ENCODE measurements at places on chromosomes 1 and 21.

GRCh38 chr1:41739061-41739955 is 179.4 kb downstream of the HIVEP3 start:
- peak; percentile 78 for DNase-seq

DNA sequence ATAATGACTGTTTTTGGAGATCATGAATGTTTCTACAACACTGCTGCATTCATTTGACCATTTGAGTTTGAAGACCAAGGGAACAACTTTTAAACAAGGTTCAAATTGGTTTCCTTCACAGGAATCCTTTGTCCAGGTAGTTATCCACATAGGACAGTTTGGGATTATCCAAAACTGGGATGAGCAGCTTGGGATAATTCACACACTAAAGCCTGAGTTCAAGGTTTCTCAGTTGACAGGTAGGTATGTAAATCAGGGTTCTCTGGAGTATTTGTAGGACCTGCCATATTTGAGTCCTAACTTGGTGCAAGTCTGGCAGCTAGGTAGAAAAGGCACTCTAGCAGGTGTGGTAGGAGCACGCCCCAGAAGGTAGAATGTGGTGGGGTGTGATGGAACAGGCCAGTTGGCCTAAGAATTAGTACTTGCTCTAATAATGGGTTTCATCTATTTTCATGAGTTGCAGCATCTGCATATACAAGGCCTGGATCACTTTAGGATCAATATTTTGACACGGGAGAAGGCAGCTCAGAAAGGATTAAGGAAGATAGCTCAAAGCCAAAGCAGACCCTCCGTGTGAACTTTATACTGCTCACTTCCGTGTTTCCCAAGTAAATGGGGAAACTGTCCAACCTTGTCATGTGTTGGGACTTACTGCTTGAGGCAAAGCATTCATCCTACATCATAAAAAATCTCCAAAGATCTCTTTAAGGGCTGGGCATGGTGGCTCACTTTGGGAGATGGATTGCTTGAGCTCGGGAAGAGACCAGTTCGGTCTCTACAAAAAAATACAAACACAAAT is 14.1 kb upstream of the RAB42 start:
- no peak for DNase-seq

- no peak for DNase-seq
These were observed 34.1 kb upstream of the EPS15 start for GRCh38 chr1:51552929-51553807.

DNA sequence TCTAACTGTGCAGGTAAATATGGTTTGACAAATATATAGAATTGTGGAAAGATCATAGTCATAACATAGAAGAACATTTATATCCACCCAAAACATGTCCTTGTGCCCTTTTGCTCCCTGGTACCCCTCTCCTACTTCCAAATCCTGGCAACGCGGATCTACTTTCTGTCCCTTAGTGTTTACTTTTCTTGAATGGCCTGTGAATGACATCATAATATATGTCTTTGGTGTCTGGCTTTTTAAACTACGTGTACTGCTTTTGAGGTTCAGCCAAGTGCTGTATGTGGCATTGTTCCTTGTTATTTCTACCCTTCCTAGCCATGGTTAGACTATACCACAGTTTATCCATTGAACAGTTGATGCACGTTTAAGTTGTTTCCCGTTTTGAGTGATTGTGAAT is 155.6 kb downstream of the SDCCAG8 start:
- no peak for DNase-seq

- no peak for DNase-seq
These were observed 163.0 kb downstream of the GRIK3 start for GRCh38 chr1:36871146-36871971.

GRCh38 chr1:29747196-29747595 is 510.9 kb downstream of the PTPRU start:
- DNase-seq = no peak

- no peak for DNase-seq
These were observed 337.5 kb upstream of the USP24 start for GRCh38 chr1:55552636-55553035.

GRCh38 chr1:68330391-68330790 is 98.1 kb upstream of the WLS start:
- DNase-seq = no peak

GRCh38 chr1:18926315-18927081 is 24.1 kb upstream of the ALDH4A1 start:
- DNase-seq = peak; percentile 53

DNA sequence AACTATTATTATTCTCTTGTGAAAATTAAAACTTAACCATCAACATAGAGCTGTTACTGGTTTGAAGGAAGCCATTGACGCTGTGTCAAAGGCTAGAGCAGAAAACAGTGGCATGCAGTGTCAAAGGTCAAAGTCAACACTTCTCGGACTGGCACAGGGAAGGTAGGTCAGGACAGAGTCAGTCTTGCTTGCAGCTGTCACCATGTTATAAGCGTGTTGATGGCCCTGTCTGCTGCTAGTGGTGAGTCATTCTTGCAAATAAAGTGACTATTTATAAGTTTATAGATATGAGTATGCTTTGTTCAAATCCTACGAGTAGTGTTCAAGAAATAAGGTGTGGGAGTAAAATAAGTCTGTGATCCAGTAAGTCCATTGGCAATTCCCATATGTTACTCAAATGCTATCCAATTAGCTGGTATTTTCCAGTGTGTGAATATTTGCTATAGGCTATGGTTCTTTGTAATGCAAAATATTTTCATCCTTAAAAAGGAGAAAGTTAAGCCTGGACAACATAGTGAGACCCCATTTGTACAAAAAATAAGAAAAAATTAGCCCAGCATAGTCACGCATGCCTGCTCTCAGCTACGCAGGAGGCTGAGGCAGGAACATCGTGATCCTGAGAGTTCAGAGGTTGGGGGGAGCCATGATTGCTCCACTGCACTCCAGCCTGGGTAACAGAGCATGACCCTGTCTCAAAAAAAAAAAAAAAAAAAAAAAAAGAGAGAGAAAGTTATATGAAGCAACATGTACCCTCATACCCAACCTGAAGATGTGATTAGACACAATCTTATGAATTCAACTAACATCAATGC is 26.3 kb upstream of the TINAGL1 start:
- no peak for DNase-seq

GRCh38 chr1:40130892-40131291 is 30.3 kb upstream of the RLF start:
- no peak for DNase-seq

DNA sequence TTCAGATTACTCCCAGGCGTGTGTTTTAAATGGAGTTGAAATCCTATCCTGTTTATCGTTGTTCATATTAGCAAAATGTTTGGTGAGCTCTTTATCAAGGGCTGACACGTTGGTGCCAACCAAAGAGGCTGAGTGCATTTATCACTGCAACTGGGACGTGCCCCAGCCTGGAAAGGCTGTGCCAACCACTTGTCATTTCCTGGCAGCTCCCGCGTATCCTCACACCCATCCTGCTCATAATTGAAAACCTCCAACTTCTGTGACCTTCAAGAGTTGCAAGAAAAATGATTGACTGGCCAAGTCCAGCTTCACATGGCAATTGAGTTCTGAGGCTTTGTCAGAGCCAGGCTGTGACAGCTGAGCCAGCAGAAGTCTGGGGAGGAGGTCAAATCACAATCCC is 43.7 kb upstream of the KCNA3 start:
- DNase-seq = no peak

DNA sequence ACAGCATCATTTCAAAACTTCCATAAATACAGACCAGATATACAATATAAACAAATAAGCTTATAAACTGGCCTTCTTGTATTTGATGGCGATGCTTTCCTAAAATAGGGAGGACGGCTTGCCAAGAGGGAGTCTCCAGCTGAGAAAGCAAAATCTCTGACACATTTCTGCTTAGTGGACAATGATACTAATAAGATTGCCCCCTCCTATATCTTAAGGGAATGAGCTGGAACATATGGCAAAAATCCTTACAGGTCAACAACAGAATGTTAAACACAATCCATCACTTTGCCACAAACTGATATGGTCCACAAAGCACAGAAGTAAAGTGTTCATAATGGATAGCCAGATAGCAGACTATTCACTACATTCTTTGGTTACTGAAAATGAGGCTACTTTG is 7.1 kb upstream of the GADD45A start:
- DNase-seq = no peak

GRCh38 chr1:67683766-67684525 is 1.1 kb upstream of the GADD45A start:
- DNase-seq = no peak

DNA sequence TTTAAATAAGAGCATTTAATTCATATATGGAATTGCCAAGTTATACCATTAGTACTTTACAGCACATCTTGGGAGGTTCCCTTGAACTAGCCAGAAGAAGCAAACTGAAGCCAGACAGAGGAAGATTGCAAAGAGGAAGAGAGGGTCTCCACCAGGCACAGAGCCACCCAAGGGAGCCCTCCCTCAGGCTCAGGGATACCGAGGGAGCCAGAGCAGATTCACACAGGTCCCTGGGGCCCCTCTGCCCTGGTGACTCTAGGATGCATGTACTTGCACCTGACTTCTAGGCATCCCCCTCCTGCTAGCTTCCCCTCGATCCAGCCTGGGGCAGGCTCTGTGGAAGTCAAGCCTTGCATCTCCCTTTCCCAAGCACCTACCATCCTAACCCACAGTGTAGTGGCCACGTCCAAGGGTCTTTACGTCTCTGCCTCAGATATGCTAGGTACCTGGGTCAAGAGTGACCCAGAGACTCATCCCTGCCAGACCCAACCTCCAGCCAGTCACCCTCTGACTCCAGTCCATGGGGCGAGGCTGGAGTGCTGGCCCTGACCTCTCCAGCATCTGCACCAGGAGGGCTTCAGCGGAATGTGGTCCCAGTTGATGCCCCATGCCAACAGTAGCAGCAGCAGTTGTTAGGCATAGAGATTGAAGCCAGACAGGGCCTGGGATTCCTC is 6.4 kb downstream of the IFNAR2 start:
- DNase-seq = no peak

GRCh38 chr1:107535091-107535490 is 394.3 kb downstream of the NTNG1 start:
- DNase-seq = no peak

DNA sequence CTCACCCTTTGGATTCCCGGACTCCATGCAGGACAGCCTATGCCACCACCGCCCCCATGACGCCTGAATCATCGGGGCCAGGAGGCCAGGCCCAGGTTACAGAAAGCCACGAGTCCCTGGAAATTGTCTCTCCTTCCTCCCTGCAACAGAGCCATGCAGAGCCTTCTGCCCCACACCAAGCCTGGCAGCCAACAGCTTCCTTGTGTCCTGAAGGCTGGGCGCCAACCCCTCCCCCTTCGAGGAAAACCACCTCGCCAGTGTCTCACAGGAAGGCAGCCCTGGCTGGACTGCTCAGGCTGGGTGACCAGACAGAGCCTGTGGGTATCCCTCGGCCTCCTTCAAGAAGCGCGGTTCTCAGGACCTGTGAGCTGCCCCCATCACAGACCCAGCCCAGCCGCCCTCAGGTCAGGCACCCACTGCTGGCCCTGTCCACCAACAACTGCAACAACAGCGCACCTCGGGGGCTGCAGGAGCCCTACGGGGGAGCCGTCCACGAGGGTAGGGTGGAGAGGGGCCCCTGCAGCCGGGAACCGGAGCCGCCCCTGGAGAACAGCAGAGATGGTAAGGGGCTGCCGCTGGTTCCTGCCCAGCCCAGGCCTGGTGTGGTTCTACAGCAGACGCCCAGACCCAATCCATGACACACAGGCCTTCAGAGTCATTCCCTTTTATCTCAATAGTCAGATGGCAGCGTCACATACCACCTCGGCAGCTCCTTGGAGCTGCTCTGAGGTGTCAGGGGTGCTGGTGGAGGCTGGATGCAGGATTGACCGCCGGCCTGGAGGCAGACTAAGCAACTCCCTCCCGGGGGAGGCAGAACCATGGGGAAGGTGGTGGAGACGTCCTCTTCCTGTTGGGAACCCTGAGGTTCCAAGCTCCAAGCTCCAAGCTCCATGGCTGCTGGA is 23.7 kb downstream of the KIAA1614 start:
- no peak for DNase-seq

DNA sequence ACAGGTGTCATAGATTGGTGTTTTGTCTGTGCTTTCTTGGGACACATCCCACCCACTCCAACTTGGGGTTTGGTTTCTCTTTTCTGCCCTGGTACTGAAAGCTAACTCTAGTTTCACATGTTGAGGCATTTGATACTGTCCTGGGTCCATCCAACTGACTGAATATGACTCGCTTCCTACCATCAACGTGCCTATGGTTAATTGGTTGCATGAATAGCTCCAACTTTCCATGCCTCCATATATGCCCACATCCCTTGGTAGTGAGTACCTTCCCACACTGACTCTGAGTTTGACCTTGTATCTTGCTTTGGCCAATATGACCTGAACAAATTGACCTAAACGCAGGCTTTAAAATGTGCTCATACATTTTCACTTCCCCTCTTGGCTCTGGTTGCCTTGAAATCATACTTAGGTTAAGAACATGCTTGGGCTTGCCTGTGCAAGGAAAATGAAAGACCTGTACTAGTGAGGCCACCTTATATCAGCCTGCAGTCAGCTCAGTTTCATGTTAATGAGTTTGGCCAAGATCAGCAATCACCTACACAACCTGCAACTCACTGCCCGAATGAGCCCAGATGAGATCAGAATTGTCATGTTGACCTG is 81.0 kb upstream of the KCNK2 start:
- no peak for DNase-seq

DNA sequence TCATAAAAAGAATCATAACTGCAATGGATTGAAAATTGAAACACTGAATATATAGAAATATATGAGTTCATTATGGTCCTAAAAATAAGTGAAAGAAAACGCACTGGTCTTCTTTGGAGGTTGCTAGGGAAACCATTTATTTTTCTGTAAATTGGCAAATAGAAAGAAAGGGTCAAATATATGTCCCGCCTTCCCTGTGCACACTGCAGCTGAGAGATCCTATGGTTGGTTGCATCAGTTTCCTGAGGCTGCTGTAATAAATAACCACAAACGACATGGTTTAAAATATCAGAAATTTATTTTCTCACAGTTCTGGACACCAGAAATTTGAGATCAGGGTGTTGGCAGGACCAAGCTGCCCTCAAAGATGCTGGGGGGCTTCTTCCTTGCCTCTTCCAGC is 35.0 kb downstream of the CA6 start:
- DNase-seq = no peak

DNA sequence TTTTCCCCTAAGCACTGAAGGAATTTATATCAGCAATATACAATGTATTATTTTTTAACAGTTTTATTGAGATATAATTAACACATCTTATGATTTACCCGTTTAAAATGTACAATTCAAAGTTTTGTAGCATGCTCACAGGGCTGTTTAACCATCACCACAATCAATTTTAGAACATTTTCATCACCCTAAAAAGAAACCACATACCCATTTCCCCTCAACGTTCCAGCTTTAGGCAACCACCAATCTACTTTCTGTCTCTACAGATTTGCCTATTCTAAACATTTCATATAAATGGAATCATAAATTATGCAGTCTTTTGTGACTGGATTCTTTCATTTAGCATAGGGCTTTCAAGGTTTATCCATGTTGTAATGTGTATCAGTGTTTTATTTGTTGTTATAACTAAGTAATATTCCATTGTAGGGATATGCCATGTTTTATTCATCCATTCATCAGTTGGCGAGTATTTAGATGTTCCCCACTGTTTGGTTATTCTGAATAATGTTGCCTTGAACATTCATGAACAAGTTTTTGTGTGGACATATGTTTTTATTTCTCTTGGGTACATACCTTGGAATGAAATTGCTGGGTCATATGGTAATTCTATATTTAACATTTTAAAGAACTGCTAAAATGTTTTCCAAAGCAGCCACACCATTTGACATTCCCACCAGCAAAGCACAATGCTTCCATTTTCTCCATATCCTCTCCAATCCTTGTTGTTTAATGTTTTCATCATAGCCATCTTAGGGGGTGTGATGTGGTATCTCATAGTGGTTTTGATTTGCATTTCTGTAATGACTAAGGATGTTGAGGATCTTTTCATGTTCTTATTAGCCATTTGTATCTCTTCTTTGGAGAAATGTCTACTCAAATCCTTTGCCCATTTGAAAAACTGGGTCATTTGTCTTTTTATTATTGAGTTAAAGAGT is 188.5 kb downstream of the TM2D1 start:
- DNase-seq = no peak

Measured in naive B cell (primary cell).